Brain pericyte (primary cell): ENCODE measurements at places on chromosomes 2 and 18.
A peak's percentile ranks its signal among the peaks of the same experiment; 100 is the strongest.

DNA sequence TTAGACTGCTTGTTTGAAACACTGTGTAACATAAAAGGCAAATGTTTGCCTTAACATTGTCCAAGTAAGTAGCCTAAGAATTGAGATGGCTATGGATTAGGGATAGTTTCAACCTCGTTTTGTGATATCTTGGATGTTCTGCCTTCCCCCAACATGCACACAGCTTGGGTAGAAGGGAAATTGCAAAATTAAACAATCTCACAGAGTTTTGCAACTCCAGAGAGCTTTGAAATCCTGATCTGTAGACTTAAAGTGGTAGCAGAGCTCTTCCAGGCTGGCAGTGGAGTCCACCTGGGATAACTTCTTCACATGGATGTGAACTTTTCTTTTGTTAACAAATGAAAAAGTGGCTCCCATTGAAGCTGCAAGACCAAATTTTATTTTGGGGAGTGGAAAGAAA lies 59.6 kb downstream of the CHRNA1 start:
- DNase-seq = no peak

GRCh38 chr2:102619414-102620319 lies at the start of gene SLC9A2:
SLC9A2 (plus strand) TSS chr2:102619553; CDS start chr2:102619849, 296 bp downstream.
- no peak for DNase-seq

- no peak for DNase-seq
These were observed 57.9 kb downstream of the INPP5D start for GRCh38 chr2:233117811-233118647.

GRCh38 chr2:45011121-45011520 lies 1.9 kb upstream of the SIX2 start:
- no peak for DNase-seq

GRCh38 chr18:57195341-57195740 lies 48.5 kb downstream of the BOD1L2 start:
- no peak for DNase-seq

- no peak for DNase-seq
These were observed 113.0 kb upstream of the COPS8 start for GRCh38 chr2:236972491-236973342.

DNA sequence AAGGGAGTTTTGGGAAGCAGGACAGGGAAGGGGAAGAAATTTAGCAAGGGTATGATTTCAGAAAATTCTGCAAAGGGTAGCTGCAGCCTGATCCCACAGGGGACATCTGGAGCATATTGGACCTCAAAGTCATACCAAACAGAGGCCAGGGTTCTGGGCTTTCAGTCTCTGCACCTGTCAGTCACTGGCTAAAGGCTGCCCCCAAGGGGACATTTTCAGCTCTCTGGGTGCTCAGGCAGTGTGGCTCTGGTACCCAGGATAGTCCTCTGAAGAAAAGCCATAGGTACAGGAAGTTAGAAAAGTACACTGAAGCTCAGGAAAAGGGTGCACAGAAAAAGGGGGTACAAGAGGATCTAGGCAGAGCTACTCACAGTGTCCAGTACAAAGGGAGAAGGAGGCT lies 149.2 kb downstream of the INSIG2 start:
- DNase-seq = no peak

DNA sequence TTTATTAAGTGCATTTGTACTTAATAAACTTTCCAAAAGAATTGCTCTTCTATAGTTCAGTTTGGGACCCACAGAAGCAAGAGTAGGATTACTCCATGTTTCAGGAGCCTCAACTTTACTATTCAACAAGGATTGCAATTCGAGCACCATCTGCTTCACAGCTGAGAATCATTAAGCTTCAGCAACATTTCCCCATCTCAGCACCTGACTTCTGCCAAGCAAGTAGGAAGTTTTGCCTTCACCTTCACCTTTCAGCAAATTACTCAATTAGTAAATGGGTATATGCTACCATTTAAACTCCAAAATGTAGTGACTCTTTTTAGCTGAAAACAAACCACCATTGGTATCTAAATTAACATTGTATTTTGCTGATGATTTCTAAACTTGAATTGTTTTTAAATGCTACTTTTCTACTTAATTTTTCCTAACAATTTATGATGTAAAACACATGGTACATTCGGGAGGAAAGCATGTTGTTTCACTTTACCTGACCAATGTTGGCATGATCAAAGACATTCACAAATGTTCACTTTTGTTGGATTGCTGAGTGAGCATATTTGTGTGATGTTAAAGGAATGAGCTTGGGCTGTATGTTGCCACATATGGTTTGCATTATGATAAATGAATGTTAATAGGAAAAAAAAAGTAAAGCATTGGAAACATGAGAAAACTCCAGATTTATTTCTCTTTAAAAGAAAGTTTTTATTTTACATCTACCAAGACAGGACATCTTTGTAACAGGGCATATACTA lies 159.2 kb downstream of the GULP1 start:
- DNase-seq = peak; percentile 8

- no peak for DNase-seq
These were observed 307.7 kb upstream of the TNP1 start for GRCh38 chr2:217167531-217167930.

GRCh38 chr2:46669016-46669415 lies 189.7 kb downstream of the TMEM247 start:
- no peak for DNase-seq

DNA sequence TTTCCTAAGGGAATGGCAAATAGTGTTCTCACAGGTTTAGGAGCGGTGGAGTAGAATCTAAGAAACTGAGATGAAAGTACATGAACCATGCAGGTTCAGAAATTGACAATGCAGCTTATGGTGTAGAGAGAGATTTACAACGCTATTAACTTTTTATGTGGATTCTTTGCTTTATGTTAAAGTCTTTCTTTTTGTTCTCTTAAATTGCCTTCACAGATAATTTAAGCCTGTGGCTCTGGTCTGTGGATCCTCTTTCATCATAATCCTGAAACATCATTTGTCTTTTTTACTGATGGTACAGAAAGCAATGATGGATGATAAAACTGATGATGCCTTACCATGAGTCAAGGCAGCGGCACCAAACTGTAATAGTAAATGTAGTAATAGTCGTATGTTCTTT lies 30.3 kb downstream of the SOCS6 start:
- no peak for DNase-seq

GRCh38 chr2:121960251-121960650 lies 204.8 kb downstream of the TSN start:
- no peak for DNase-seq

DNA sequence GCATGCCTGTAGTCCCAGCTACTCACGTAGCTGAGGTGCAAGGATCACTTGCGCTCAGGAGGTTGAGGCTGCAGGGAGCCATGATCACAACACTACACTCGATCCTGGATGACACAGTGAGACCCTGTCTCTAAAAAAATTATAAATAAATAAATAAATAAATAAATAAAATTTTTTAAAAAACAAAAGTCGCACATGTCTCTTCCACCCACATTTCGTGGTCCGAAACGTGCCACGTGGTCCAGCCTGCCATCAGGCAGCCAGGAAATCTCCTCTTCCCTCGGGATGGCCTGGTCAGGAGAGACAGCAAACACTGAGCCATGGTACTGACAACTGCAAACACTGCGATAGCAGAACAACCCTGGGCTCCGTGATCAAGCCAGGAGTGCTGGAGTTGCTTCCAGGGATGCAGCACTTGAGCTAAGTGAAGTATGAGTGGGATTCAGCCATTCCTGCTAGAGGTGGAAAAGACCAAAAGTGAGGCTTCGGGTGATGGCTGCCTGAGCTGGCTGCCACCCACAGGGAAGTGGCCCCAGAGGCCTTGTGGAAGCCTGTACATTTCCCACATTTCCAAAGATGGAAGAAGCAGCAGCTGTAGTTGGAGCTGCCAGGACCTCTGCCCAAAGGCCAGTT lies 193.1 kb downstream of the SMAD2 start:
- no peak for DNase-seq

GRCh38 chr2:100104718-100105677 lies 37.4 kb downstream of the AFF3 start:
- DNase-seq = no peak

DNA sequence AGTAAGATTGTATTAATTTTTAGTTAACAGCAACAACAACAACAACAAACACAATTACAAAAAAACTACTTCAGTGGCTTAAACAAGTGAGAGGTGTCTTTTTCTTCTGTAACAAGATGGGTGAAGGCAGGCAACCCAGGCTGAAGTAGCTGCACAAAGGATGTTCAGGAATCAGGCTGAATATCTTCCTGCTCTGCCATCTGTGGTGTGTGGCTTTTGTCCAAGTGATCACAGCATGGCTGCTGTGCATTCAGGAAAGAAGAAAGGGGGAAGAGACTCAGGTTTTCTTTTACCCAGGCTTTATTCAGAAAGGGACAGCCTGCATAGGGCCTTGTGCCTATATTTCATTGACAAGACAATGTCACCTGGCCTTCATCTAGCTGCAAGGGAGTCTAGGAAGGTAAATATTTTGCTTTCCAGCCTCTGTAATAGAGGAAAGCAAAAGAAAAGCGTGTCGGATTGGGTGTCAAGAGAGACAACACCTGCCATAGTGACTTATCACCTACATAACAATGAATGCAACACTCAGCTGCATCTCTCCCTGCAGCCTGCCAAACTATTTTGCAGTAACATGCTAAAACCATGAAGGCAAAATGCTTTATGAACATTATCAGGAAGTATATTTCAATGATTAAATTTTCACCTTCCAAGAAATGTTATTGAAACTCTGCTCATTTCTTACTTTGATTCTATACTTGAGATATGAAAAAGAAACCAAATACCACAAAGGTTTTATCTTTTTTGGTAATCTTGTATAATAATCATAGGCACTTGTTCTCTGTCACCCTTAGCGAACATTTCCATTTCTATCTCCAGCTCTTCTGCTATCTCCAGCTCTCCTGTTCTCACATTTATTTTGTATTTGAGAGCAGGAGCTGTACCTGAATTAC lies 14.6 kb downstream of the G6PC2 start:
- no peak for DNase-seq

GRCh38 chr2:42877936-42878335 lies 85.6 kb upstream of the HAAO start:
- DNase-seq = no peak

DNA sequence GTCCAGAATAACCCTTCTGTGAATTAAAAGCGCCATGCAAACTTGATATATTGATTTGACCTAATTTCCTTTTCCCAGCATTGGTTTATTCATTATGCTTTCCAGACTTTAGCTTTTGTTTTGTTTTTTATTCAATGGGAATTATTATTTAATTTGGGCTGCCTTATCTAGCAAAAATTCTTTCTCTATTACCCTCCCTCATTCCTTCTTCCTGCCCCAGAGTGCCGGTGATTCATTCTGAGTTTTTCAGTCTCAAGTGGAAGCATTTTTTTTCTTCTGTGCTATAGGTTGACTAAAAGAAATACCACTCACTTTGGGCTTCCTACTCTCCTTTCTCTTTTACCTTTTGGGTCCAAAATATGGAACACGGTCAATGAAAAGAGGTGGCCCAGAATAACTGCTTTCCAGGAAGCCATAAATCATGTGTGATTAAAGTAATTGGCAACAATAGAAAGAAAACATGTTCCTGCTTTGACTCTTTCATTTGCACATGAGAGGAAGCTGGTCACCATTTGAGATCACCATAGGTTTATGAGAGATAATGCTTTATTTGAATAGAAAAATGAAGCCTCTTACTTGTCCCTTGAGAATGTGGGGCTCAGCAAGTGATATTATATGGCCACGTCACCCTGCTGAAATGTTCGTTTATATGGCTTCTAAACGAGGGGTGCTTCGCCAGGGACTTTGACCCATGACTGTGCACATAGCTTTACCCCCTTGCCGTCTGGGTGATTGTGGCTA lies 422.8 kb upstream of the ZEB2 start:
- DNase-seq = no peak

DNA sequence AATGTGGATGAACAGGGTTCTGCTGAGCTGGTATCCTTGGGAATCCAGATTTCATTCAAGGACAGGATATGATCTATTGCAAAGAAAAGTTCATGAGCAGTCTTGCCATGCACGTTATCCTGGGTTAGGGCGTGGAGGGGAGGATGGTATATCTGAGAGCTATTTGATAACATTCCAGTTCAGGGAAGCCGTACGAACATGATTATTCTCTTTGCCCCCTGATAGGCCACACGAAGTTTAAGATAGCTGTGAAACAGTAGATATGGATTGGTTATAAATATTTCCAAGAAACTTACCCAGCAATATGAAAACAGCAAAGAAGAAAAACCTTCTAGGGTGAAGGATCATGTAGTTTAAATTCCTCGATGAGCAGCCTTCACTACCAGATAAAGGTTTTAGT lies 171.9 kb downstream of the LTBP1 start:
- DNase-seq = no peak

- no peak for DNase-seq
These were observed 3.1 kb downstream of the FEZ2 start for GRCh38 chr2:36594849-36595248.

GRCh38 chr2:146730882-146731281 lies 1113.9 kb upstream of the ACVR2A start:
- no peak for DNase-seq

- no peak for DNase-seq
These were observed 40.8 kb upstream of the CLASP1 start for GRCh38 chr2:121690095-121690494.

DNA sequence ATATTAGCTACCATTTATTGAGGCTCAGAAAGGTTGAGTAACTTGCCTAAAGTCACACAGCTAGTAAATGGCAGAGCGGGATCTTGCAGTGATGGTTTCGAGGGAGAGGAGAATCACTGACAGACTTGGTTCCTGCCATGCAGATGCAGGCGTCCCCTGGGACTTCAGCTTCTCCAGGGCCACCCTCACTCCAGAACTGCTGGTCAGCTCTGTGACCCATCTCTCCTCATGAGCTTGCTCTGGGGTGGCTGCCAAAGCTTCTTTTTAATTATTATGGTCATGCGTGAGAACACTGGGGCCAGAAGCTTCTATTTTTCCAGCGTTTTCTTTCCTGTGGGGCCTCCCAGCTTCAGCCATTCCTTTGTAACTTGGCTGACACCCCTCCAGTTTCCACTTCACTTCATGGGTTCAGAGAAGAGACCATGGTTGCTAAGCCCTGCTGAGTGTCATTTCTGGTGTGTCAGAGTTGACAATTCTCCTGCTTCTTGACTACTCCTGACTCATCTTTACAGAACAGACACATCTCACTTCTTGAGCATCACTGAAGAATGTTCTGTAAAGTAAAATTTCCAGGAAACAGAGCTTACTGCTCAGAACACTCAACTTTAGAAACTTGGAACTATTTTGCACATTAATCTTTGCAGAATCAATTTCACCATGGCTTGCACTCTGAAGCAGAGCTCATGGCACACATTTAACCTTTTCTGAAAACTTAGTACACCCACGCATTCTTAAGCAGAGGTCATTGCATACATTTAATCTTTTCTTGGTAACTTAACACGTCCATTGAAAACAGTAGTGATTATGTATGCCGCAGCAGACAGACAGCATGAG lies 70.4 kb downstream of the IL1R2 start:
- no peak for DNase-seq
